ENCODE measurements at places on chromosomes 2 and 18.

DNA sequence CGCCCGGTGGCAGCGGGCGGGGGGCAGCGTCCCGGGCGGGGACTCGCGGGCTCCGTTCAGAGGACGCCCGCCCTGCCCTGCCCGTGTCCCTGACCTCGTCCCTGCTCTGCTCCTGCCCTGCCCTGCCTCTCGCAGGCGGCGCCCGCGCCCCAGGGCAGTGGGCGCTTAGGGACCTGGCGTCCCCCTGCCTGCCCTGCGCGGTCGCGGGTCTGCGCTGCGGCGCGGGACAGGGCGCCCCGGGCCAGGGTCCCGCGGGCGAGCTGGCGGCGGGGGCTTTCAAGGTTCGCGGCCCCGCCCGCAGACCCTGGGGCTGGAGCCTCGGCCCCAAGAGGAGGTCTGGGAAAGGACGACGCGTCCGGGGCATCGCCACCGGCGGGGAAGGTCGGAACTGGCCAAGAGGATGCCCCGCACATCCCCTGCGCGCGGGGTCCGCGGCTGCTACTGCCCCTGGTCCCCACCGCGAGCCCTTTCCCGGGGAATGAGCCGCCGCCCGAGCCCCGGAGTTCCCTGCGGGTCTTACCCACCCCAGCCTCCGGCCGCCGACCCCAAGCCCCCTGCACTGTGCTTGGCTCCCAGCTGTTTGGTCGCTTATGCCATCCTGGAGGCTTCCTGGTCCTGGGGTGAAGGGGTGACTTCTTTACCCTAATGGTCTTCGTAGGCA is 679 bp downstream of the RNF144A start:
- DNase-seq, result no peak

GRCh38 chr2:145692971-145693478 is 1173.1 kb upstream of the ZEB2 start:
- no peak for DNase-seq

DNA sequence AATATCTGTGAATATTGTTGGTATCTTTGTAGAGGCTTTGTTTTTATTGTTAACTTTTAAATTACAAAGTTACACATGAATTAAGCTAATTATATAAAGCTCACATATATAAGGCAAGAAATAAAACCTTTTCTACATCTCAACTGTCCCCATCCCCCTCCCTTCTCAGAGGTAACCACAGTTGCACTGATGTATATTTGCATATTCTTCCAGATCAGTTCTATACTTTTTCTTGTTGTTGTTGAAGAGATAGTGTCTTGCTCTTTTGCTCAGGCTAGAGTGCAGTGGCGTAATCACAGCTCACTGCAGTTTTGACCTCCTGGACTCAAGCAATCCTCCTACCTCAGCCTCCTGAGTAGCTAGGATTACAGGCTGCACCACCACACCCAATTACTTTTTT is 36.0 kb upstream of the CDC42EP3 start:
- no peak for DNase-seq

GRCh38 chr2:30588994-30589393 is 141.9 kb downstream of the LCLAT1 start:
- no peak for DNase-seq

GRCh38 chr2:229387866-229388265 is 116.8 kb upstream of the PID1 start:
- DNase-seq, result no peak

GRCh38 chr2:173151671-173152401 is 76.2 kb downstream of the MAP3K20 start:
- no peak for DNase-seq

DNA sequence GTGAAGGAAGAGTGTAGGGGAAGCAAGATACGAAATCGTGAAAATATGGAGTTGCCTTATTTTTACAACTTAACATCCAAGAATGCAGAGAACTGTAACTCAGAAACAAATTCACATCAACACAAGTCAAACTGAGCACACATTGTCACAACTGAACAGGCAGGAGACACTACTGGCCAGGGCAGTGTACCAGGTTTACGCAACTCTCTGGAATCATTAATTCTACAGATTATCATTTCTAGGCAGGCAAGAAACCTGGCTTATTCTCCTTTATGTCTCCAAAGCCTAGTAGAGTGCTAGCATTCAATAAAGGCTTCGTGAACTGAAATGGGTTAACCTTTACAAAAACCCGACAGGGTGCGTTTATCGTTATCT is 584 bp downstream of the COA5 start:
- no peak for DNase-seq

- DNase-seq, result no peak
Observed at GRCh38 chr2:201808027-201808426, 1.7 kb downstream of the CDK15 start.

GRCh38 chr2:230759481-230760167 is 47.0 kb downstream of the CAB39 start:
- DNase-seq, result no peak

- DNase-seq, result no peak
Observed at GRCh38 chr2:120405759-120406099, 59.8 kb downstream of the INHBB start.

- DNase-seq, result no peak
Observed at GRCh38 chr2:110766291-110766690, 33.9 kb downstream of the ACOXL start.

GRCh38 chr2:145753966-145754365 is 1234.0 kb upstream of the ZEB2 start:
- DNase-seq, result no peak

- DNase-seq, result no peak
Observed at GRCh38 chr2:205803500-205803899, 121.2 kb downstream of the NRP2 start.

- DNase-seq, result no peak
Observed at GRCh38 chr2:147882631-147883030, 37.8 kb downstream of the ACVR2A start.

- DNase-seq, result no peak
Observed at GRCh38 chr2:29687121-29687520, 234.3 kb downstream of the ALK start.

All from stimulated activated CD8-positive, alpha-beta memory T cell treated with anti-CD3 and anti-CD28 coated beads, Interleukin-4, amount 100 ng/mL, for 4 hours (primary cell).